Stimulated activated CD8-positive, alpha-beta memory T cell treated with anti-CD3 and anti-CD28 coated beads, Interleukin-15, amount 100 ng/mL, for 48 hours (primary cell): ENCODE measurements at places on chromosomes 13 and 19.

DNA sequence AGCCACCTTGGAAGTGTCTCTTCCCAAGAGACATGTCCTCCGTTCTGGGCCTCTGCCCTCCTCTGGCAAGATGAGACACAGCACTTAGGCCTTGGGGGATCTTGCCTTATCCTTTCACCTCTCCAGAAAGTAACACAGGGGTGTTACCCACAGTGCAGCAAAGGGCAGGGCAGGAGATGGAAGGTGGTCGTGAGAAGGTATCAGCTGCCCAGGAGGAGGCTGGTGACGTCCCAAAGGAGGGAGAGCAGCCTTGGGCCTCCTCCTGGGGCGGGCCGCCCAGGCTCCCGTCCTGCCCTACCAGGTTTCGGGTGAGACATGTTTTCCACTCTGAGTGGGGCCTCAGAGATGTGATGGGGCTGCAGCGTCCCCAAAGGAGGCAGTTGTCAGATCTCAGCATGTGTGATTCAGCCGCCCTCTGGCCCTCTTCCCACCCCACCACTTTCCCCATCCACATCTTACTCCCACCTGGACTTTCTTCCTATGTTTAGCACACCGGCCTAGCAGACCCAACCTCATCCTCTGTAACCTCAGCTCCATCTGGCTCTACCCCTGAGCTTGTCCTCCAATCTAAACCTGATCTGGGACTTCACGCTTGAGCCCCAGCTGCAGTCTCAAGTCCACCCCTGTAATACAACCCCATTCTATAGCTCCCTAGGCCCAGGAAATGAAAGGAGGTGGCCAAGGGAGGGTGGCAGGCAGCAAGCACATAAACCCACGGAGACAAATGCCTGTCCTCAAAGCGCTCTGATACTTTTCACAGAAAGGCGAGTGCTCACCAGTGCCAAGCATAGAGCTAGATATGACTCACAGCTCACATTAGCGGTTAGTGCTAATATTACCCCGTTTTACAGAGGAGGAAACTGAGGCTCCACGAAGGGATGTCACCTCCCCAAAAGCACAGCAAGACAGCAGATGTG, 9.3 kb downstream of the POU2F2 start:
- DNase-seq, result peak; percentile 81

GRCh38 chr19:34651747-34652146, 25.2 kb downstream of the SCGB2B2 start:
- no peak for DNase-seq

GRCh38 chr19:49590971-49591730, at the start of gene PRR12:
PRR12 (plus strand) TSS chr19:49591182; CDS start chr19:49591655, 473 bp downstream.
- no peak for DNase-seq

GRCh38 chr13:86673931-86674431, 874.8 kb upstream of the SLITRK6 start:
- DNase-seq, result no peak

- DNase-seq, result no peak
Measured at GRCh38 chr13:73835138-73835721, 299.0 kb downstream of the KLF12 start.

- DNase-seq, result no peak
Measured at GRCh38 chr13:38228322-38228721, 121.3 kb upstream of the UFM1 start.

- DNase-seq, result no peak
Measured at GRCh38 chr13:28496188-28496564, 1.2 kb upstream of the FLT1 start.

DNA sequence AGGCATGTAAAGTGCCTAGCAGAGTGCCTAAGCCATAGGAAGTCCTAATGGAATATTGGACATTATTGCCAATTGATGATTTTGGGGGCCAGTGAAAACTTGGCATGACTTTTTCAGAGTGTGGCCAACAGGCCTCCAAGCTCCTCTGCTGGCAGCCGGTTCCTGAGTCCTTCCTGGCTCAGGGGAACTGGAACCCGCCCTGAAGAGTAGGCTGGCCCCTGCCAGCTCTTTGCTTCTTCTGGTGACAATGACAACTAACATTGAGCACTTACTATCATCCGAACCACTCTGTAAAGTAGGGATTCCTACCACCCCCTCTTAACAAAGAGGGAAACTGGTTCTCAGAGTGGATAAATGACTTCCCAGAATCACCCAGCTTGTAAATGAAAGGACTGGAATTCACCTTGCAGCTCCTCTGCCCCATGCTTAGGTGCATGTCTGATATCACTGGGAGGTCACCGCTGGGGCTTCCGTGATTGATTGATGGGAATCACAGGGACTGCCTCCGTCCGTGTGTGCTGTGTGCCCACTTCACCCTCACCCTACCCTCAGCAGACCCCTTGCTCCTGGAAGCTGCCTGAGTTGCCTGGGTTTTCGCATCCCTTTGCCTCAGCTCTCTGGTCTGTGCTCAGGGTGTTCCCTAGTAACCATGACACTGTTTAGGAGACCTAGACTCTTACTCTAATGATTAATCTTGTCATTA, 50.6 kb downstream of the TNFRSF19 start:
- no peak for DNase-seq

DNA sequence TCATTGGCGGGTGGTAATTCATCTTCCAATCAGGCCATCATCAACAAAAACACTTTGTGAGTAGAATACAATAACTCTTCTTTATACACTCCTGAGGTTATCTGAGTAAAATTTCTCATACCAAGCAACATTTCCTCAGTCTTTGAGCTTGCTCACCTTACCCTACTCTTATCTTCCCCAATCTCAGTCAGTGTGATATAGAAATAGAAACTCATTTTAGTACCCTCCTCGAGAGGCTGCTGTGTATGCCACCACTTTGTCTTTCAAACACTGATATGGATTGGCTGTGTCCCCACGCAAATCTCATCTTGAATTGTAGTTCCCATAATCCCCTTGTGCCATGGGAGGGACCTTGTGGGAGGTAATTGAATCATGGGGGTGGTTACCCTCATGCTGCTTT, 209.7 kb downstream of the RBM26 start:
- DNase-seq, result no peak

DNA sequence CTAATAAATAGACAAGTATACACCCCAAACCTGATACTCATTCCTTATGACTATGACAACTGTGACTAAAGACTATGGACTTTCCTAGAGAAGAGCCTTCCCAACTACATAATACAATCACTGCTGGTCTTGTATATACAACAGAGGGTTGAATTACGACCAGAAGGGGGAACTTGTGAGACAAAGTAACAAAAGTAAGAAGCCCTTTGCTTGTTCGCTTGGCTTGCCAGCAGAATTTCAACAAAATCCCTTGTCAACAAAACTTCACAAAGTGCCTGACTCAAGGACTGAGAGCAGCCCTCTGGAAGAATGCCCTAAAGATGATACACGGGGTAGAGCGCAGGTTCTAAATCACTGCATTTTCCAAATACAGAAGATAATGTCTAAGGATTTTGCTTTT, 99.4 kb downstream of the WASF3 start:
- no peak for DNase-seq

DNA sequence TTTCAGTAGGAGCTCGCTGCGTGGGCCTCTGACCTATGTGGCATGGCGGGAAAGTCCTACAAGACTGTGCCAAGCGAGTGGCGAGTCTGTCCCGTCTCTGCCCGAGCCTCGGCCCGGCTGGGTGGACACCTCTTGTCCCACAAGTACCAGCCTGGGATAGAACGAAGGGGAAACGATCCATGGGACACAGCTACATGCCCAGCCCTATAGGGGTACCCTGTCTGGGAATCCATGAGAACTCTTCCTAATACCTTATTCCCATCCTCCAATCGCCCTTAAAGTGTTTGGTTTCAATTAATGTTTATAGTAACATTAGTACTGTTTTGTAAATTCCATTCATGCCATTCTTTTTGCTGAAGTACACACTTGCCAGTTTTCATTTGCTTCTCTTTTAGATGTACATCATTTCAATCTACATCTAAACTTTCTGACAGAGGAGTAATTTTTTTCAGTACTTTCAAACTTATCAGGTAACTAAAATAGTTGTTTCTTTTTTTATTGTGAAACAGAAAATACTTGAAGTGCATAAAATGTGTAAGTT, 667 bp upstream of the ZNF790 start:
- DNase-seq, result no peak

DNA sequence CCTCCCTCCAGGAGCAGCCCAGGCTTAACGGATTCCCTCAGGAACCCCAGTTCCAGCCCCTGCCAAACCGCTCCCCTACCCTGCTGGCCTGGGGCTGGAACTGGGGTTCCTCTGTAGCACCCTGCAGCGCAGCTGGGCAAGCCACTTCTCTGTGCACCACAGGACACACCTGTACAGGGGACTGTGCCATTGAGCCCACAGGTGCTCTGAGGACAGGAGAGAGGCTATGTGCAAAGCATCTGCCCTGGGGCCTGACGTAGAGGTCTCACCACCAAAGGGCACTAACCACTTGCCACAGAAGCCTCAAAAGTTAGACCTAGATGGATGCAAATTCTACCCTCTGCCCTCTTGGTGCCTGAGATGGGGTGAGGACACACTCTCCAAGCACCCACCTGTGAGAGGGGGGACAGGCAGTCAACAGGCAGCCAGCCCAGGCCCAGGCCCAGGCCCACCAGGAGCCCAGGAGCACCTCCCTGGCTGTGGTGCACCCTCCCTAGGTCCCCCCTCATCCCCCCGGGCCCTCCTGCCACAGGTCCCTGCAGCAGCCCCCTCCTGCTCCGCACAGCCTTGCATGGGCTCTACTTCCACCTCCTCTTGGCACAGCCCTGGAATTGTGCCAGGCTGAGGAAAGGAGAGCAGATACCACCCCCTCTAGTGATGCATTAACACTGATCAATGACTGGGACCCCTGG, 27.6 kb upstream of the SLC35E1 start:
- DNase-seq, result no peak

- peak; percentile 49 for DNase-seq
Measured at GRCh38 chr19:14563989-14564651, 7.7 kb downstream of the NDUFB7 start.

GRCh38 chr13:43815204-43815603, 28.4 kb upstream of the ENOX1 start:
- DNase-seq, result no peak
